ENCODE measurements at places on chromosomes 1 and 21.
A peak's percentile ranks its signal among the peaks of the same experiment; 100 is the strongest.

DNA sequence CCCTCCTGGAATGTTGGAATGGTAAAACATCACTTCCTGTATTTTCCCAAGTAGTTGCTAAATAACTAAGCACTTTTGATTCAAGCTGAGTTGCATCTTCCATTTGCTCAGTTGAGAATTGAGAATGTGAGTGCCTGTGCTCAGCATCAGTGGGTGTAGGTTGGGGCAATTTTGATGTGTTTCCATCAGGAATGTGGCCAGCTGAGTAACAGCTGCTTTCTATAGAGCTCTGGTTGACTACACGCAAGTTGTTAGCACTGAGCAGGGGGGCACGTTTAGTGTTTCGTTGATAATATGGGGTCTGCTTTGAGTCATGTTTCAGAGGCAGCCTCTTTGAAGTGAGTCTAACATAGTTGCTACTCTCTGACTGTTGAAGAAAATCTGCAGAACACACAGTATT is 41.5 kb downstream of the LRRC53 start:
- DNase-seq = no peak

- no peak for DNase-seq
Measured at GRCh38 chr21:38915546-38915945, 109.8 kb downstream of the ETS2 start.

DNA sequence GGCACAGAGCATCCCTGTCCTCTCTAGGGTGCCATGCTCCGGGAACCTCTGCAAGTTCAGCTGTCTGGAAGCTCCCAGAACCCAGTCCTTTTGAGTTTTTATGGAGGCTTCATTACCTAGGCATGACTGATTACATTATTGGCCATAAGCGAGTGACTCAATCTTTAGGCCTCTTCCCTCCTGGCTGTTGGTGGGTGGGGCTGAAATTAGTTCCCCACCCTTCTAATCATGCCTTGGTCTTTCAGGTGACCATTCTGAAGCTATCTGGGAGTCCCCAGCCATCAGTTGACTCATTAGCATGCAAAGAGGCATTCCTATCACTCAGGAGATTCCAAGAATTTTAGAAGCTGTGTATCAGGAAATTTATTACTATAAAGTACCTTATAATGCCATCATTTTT is 46.6 kb downstream of the WLS start:
- no peak for DNase-seq

DNA sequence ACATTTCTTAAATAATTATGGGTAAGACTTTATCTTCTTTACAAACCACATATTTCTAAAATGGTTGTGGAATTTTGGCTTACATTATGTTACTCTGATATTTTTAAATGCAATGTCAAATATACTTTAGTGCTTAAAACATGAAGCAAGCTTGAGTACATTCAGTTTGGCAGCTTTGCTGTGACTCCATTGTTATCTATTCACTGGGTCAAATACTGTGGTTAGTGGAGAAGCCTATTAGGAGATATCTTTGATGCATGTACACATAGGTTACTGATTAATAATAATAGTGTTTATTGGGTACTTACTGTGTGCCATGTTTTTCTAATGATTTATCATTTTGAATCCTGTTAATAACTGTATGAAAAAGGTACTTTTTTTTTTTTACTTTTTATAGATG is 520.4 kb upstream of the B3GALT2 start:
- no peak for DNase-seq

DNA sequence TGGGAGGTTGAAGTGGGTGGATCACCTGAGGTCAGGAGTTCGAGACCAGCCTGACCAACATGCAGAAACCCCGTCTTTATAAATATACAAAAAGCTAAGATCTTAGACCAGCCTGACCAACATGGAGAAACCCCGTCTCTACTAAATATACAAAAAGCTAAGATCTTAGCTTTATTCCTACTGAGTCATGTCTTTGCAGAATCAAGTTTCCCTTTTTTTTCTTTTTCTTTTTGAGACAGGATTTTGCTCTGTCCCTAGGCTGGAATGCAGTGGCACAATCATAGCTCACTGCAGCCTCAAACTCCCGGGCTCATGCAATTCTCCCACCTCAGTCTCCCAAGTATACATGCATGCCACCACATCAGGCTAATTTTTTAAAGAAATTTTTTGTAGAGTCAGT is 21.4 kb downstream of the KDM5B start:
- DNase-seq = no peak

GRCh38 chr1:12166834-12167492 is at the start of gene TNFRSF1B:
TSS of gene TNFRSF1B (plus strand) at chr1:12166991. CDS start at chr1:12167092, 101 bp downstream.
- DNase-seq = peak; percentile 97

DNA sequence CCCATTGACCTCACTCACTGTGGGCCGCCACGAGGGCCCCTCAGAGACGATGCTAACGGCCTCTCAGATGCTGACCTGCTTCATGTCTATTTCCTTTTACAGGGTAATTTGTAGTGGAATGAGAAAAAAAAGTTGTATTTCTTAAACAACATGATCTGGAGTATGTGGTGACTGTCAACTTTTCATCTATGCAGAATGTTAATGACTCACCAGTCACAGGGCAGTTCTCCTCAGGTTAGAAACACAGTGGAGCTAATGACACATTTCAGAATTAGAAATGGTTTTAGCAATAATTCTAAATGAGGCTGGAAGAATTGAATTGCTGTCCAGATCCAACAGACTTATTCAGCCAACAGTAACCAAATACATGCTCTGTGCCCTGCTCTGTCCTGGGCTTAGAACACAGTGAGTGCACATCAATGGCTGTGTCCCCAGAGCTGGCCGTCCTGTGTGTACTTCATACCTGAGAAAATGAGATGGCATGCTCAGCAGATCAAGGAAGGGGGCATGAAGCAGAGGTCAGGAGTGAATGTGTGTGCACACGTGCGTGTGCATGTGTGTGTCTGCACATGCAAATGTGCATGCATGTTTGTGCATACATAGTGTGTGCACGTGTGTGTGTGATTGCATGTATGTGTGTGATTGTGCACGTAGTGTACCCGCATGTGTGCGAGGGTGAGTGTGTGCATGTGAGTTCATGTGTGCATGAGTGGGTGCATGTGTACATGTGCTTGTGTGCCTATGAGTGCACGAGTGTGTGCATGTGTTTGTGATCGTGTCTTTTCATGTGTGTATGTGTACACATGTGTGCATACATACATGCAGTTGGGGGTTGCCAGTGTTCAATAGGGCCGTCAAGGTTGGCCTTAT is 145.3 kb downstream of the PCBP3 start:
- DNase-seq = no peak

DNA sequence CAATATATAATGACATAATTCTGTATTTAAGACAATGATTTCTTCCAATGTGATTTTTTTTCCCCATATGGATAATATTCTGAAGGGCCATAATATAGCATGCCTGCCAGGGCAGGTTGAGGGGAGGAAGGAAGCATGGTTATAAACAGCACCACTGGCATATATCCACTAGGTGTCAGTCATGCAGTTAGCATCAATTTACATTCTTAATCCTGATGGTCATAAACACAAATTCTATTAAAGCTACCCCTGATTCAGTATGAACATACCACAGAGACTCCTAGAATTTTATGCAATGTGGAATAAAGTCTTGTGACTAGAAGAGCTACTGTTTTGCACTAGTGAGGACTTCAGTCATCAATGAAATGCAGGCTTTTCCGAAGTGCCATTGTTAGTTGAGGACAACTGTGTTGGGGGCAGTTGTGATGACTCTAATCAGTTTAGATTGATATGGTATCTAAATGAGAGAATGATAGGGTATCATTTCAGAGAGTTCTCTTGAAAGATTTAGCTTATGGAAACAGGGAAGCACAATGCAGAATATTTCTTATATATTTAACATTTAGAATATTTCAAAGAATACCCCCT is 342.7 kb upstream of the NR5A2 start:
- peak; percentile 66 for DNase-seq

DNA sequence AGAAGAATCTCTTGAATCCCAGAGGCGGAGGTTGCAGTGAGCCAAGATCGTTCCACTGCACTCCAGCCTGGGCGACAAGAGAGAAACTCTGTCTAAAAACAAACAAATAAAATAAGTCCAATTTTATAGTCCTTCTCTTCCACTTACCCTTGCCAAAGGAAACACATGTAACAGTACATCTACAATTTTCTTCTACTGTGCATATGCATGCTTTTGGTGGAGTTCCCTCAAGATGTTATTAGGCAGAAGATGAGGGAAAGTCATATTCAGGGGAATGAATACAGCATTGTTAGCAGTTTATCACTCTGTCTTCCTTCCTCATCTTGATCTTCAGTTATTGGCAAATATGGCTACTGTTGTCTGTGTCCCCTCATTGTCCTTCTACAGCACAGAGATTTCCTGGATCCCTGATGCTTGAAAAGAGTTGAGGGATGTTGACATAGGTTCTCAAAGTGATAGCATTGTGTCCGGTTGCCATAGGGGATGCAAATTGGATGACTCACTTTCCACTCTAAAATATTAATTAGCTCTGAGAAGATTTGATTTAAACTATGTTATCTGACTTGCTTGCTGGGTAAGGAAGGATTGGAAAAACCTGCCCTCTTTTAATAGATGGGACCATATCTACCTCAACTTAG is 1173.6 kb downstream of the KCNT2 start:
- no peak for DNase-seq

DNA sequence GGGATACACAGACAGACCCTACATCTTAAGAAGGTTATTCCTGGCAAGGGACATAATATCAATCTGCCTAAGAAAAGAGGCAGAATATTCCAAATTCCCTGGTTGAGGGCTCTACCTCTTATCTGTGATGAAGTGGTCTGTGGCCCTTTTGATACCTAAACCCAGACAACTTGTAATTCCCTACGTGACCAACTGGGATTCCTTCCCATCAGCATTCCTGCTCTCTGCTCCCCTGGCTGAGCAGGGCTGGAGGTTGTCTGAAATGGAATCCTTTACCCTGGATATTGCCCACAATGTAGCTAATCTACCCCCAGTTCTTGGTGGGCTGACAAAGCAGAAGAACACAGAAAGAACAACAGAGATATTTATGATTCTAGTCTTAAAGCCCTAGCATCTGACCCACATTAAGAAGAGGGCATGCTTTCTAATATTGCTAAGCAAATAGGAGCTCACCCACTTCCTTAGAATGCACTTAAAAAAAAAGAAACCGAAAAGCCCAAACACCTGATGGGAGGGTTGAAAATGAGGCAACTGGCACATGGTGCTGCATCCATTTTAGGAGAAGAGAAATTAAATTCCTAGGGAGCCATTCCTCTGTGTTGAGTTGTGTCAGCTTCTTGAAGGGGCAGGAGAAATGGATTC is 36.8 kb downstream of the GADD45A start:
- no peak for DNase-seq

DNA sequence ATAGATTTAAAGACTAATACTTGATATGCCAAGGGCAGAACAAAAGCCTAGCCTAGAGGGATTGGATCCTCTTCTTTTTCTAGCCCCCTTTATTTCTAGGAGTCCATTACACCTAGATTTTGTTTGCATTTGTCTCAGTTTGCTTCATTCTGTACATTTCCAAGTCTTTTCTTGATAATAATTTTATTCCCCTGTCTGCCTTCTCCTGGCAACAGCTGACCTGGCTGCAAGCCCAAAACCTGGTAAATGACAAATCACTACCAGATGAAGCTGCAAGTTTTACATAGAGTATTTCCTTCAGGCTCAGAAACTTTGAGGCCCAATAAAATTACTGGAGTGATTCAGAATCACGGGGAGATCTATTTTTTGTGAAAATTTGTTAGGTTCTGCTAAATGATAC is 36.5 kb upstream of the LHX8 start:
- no peak for DNase-seq

DNA sequence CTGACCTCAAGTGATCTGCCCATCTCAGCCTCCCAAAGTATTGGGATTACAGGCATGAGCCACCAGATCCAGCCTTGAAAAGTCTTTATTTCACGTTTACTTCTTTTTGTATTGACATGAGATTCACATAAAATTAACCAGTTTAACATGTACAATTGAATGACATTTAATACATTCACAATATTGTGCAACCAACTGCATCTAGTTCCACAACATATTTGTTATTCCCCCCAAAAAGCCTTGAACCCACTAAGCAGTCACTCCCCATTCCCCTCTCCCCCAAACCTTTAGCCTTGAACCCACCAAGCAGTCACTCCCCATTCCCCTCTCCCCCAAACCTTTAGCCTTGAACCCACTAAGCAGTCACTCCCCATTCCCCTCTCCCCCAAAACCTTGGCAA is 62.0 kb downstream of the ACBD6 start:
- DNase-seq = no peak

DNA sequence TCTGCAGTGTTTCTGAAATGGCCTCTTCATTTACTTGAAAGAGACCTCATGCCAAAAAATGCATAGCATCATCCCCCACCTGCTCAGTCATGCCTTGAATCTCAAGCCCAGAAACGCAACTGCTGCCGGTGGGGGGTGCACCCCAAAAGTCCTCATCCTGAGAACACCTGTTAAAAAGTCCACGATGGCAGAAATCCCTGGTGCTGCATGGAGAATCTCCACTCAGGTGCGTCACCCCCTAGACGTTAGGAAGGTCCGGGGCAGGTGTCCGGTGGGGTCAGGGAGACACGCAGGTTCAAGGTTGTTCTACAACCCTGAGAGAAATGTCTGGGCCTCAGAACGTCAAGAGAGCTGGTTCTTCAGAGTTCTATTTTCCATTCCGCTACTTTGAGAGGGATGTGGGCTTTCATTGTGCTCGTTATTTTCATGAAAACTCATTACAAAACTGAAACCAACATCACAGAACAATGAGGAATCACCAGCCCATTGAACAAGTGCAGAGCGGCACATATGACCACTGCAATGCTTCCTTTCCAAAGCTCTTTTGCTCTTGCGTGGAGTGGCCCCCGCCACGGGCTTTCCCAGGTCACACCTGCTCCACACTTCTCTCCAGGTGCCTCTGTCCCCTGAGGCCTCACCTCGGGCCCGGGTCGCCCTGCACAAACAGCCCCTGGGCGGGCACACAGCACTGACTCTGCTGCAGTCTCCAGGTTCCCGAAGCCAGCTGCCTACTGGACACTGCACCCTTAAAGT is 201.9 kb downstream of the TOMM20 start:
- DNase-seq = peak; percentile 88

DNA sequence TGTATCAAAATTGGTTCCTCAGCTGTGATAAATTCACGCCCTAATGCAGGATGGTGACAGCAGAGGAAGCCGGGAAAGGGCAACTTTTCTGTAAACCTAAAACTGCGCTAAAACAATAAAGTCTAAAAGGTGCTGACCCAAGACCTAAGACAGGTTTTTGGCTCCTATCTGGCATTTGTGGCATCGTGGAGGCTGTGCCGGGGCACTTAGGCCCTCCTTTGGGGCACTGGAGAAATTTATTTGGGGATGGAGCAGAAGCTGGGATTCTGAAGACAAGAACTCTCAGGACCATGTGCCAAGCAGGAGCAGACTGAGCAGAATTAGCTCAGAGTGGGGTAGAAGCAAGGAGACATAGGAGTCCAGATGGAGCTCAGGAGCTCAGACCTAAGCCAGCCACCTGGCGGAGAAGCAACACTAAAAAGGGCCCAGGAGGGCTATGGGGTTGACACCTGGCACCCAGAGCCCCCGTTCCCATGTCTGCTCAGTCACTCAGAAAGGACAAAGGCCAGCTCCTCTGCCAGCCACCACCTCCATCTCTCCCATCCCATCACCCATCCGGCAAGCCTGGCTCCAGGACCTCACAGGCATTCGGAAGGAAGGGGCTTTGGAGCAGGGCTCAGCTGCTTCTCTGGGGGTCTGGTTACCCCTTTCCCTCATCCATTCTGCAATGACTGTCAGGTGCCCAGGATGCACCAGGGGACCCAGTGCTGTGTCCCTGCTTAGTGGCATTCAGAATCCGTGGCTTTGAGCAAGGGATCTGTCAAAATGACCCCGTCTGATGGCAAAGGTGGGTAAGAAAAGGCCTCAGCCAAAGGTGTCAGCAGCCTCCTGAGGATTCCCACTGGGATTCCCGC is 347.7 kb downstream of the NPHP4 start:
- no peak for DNase-seq

- DNase-seq = no peak
Measured at GRCh38 chr21:33418691-33419090, 15.5 kb downstream of the IFNGR2 start.
